Smooth muscle cell of the brain vasculature (primary cell): ENCODE measurements at places on chromosomes 12 and 14.

- DNase-seq: no peak
Measured at GRCh38 chr12:94640134-94640928, 10.0 kb downstream of the TMCC3 start.

DNA sequence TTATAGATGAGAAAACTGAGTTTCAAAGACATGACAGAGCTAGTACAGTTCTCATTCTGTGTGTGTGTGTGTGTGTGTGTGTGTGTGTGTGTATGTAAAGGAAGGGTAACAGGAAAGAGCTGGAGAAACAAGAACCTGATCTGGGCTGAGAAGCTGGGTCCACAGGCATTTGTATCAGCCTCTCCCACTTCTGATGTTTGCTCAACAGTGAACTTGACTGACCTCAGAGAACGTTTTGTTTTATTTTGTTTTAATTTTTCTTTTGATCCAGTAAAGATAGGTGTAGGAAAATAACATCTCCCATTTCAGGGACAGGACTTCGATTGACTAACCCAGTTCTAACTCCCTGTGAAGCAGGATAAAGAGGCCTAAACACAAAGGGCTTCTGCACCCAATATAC lies 85.4 kb downstream of the STXBP6 start:
- DNase-seq: no peak

GRCh38 chr14:92456215-92457015 lies 57.2 kb upstream of the RIN3 start:
- DNase-seq: no peak

GRCh38 chr12:10511756-10512355 lies 6.2 kb downstream of the EIF2S3B start:
- DNase-seq: no peak

DNA sequence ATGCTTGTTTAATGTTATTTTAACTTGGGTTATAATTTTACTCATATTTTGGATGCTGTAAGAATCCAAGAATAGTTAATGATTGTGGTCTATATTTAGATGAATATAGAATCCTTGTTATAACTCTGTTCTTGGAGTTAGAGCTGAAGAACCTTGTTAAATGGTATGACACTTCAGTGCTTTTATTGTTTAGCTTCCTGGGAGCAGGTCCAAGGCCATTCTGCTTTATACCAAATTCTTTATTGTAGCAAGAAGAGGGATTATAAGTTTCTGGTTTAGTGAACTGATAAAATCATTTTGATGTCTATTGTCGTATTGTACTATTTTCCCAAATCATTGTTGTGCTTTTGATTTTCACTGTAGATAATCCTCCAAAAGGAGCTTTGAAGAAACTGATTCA lies 69.4 kb downstream of the MIA2 start:
- no peak for DNase-seq

DNA sequence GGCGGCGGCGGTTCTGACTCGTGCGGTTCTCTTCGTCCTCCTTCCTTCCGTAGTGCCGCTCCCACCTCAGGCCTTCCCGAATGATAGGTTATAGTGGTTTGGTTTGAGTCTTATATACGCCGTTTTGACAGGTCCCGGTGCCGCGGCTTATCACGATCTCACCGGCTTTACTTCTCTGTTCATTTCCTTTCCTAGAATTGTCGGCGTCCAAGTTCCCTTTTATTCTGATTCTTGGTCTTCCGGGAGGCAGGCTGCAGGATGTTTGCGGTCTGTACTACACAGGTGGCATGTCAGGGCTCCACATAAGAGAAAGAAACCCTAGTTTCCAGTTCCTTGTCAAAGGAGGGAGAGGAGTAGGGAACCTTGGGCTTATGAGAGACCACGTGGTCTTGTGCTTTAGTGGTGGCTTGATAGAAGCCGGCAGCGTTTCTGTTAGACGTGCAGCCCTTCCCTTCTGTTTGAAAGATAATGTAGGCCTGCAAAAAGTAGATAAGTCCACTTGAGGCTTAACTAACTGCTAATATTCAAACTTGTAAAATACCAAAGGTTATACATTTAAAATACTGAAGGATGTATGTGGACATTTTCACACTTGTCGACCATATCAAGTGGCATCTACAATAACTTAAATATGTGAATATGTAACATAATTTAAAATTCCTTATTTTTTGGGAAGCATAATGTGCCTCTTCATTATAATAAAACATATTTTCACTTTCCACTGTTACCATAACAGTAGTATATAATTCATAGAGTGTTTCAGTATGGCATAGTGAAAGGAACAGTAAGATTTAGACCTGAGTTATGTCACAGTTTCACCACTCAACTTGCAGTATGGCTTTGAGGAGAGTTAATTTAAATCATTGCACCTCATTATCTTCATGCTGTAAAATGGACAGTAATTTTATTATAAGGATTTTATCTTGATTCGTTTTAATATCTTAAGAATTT lies 804 bp downstream of the USP15 start:
- DNase-seq: no peak

GRCh38 chr14:32136027-32136825 lies 59.1 kb downstream of the ARHGAP5 start:
- no peak for DNase-seq

- no peak for DNase-seq
Measured at GRCh38 chr14:55383541-55384140, 28.0 kb downstream of the ATG14 start.

DNA sequence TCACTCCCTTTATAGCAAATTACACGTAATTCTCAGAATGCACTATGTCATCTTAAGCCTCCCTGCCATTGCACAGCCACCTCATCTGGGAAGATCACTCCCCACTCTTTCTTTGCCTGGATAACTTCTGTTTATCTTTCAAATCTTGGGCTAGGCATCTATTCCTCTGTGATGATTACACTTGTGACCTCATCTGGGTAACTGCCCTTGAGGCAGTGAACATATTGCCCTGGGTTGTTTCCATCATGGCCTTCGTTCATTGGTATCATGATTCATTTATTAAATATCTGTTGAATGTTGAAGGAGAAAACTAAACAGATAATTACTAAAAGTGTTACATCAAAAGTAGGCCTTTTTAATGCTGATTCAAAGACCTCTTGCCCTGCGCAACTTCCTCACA lies 26.2 kb upstream of the PDE3A start:
- DNase-seq: no peak

DNA sequence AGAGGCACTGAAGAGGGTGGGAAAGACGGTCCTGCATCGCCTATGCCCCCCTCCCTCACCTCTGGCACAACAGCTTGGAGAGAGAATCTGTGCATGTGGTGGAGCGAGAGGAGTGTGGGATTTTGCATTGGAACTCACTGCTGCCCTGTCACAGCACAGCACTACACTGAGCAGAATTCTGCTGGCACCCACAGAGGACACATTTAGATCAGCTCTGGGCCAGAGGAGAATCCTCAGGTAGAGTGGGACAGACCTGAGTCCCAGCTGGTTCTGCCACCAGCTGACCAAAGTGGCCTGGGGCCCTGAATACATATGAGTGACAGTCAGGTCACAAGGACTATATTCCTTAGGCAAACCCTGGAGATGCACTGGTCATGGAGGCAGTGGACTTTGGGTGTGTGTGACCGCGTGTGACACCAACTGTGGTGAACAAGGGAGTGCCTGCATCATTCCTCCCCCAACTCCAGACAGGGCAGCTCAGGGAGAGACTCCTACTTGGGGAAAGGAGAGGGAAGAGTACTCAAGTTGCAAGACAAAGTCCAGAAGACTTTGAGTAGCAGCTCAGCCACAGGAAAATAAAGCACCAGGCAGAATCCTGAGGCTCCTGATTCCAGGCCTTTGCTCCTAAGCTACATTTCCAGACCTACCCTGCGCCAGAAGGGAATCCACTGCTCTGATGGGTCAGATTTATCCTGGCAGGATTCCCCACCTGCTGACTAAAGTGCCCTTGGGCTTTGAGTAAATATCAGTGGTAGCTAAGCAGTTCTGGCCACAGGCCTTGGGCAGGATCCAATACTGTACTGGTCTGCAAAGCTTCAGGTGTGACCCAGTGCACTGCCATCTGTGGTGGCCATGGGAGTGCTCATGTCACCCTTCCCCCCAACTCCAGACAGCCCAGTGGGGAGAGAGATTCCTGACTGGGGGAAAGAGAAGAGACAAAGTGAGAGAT lies 10.6 kb upstream of the ACOT1 start:
- no peak for DNase-seq

DNA sequence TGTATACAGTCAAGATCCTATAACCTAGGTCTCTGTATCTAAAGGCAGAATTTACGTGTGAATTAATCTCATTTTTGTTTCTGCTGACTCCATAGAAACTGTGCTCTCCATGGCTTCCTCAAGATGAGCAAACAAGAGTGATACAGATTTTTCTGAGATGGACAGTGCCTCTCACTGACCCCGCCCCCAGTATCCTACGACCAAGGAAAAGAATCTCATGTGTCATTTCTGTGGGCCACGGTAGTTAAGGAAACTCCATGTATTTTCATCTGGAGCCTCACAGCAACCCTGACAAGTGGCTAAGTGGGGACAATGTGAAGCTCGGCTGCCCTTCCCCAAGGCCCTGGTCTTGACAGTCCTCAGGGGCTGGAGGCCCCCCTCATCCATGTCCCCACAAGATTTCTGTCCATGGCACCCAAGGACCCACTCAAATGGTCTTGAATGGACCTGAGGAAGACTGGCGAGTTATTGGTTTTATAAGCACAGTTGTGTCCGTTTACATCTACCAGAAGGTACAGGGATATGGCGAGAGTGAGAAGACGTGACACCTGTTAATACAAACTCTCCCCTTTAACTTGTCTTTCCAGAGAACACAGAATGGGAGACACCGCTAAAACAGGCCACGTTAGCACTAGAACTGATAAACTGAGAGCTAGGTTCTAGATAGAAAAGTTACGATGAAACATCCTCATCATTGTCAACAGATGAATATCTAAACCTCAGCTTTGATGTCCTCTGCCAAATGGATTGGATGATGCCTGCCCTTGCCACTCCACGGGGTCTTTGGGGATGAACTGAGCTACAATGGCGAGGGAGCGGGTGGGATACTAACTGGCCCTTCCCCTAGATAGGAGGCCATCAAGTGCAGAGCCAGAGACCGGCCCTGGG lies 108.4 kb upstream of the EGLN3 start:
- DNase-seq: no peak

DNA sequence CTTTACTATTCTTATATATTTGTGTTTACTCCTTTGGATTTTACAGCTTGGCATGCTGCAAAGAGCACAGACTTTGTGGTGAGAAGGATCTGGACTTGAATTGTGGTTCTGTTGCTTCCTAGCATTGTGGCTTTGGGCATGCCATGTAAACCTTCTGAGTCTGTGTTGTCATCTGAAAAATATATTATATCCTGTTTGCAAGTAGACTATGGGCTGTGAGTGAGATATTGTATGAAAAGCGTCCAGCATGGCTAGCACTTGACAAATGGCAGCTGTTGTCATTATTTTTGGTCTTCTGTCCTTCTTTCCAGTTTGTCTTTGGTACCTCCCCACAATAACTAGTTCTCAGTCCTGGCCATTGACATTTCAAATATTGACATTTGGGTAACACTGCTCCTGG lies 61.8 kb upstream of the DACT1 start:
- no peak for DNase-seq

- DNase-seq: no peak
Measured at GRCh38 chr14:58699681-58700205, 62.0 kb downstream of the DACT1 start.

DNA sequence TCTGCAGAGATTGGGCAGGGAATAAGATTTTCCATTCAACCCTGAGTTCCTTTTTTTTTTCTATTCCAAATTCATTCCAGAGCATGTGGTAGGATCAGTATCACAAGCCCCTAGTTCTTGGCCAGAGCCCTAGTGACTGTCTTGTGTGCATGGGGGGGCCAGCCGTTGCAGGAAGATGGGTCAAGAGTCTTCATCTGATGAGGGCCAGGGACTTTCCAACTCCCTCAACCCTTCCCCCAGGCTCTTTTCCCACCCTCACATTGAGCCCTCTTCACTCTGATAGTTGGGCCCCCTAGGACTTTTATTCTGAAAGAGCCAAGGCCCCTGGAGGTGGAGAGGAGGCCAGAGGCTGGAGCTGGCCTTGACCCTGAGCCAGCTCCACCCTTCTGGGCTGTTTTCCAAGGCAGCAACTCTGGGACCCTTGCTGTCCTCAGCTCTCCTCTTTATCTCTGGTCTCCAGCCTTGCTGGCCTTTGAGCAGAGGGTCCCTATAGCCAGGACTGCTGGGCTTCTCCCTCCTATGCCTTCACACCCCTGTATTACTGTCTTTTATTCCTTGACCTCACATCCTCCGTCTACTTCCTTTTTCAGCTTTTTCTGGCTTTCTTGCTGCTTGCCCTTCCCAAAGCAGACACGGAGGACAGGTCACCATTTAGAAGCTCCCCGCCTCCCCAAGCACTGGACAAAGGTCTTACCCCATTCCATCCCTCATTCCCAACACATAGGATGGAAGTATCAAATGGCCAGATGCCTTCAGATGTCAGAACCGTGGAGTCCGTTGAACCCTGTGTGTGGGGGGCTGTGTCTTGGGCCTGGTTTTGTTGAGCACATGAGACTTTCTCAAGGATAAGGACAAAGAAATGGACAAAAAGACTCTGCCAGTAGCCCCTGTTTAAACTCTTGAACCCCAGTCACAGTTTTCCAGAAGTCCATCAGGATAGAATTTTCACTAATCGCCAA lies 5.6 kb downstream of the RBP5 start:
- DNase-seq: no peak

- no peak for DNase-seq
Measured at GRCh38 chr12:101604132-101604531, 9.4 kb downstream of the MYBPC1 start.

- DNase-seq: no peak
Measured at GRCh38 chr14:90087433-90087832, 25.6 kb downstream of the KCNK13 start.

- no peak for DNase-seq
Measured at GRCh38 chr14:88380405-88380804, 5.1 kb upstream of the SPATA7 start.

DNA sequence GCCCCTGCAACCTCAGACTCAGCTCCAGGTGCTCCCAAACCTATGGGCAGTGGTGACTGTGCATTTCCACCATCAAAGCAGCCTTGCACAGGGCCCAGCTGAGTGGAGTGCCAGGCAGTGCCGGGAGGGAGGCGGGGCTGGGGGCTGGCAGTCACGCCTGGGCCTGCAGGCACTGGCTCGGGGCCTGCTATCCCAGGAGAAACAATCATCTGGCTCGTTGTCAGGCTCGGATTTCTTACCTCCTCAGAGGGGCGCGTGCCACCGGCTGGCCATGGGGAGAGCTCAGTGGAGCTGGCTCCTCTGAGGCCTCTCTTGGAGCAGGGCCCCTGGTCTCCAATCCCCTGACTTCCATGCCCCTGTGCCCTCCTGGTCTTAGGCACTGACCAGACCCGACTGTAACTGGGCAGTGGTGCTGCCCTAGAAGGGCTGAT lies 20.2 kb upstream of the PPP1R13B start:
- DNase-seq: no peak

DNA sequence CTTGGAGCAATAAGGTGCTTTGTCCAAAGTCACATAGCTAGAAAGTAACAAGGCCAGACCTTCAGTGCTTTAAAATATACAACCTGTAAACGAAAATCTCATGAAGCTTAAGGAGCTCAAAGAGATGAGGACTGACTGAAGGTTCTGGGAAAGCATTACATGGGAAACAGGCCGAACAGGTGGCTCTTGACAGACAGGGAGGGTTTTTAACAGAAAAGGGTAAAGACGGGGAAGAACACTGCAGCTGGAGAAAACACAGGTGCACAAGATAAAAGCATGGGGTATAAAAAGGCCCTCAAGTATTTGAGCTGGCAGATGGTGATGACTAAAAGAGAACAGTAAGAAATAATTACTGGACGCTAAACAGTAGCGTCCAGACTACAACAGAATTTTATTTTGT lies 257.2 kb downstream of the NELL2 start:
- no peak for DNase-seq

- DNase-seq: no peak
Measured at GRCh38 chr14:32865827-32866376, 72.8 kb upstream of the NPAS3 start.
